Epithelial cell of umbilical artery (primary cell): ENCODE measurements at places on chromosomes 3 and 15. TPM values are rescaled to one million over a fixed set of nuclear protein-coding genes. Genes with fewer than 3 reads are reported as not detected.

Gene RHOV
- total RNA-seq: under 0.01 and 0.15 TPM in 2 replicates

Gene ROPN1
- not detected in 2 replicates for total RNA-seq

Gene NFKBIZ
- 7.6 and 14.0 TPM in 2 replicates for total RNA-seq

Gene GPR27
- under 0.01 TPM in 1 of 2 replicates, not detected in the other for total RNA-seq

Gene COL6A5
- total RNA-seq: not detected in 2 replicates
